ENCODE measurements at places on chromosomes 13 and 19.

- no peak for DNase-seq
Observed at GRCh38 chr19:18895824-18896341, at the start of gene CERS1. CERS1 (minus strand) TSS chr19:18896158; CDS start chr19:18896072, 86 bp downstream.

- DNase-seq, result no peak
Observed at GRCh38 chr13:49669735-49670309, 21.5 kb downstream of the EBPL start.

DNA sequence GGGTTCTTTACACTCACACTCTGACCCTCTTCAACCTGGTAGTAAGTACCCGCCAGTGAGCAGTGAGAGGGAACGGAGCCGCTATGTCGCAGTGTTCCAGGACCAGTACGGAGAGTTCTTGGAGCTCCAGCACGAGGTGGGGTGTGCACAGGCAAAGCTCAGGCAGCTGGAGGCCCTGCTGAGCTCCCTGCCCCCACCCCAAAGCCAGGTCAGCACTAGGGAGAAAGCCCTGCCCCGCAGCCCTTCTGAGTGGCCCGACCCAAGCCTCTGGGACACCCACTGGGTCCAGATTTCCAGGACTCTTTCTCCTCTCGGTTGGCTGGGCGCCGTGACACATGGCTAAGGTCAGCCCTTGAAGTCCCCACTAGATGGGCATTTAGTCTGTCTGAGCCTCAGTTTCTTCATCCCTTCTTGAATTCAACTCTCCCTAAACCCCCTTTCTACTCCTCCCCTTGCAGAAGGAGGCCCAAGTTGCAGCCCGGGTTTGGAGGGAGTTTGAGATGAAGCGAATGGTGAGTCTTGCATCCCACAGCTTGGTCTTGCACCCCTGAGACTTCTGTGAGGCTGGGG is 1.9 kb downstream of the OCEL1 start:
- no peak for DNase-seq

DNA sequence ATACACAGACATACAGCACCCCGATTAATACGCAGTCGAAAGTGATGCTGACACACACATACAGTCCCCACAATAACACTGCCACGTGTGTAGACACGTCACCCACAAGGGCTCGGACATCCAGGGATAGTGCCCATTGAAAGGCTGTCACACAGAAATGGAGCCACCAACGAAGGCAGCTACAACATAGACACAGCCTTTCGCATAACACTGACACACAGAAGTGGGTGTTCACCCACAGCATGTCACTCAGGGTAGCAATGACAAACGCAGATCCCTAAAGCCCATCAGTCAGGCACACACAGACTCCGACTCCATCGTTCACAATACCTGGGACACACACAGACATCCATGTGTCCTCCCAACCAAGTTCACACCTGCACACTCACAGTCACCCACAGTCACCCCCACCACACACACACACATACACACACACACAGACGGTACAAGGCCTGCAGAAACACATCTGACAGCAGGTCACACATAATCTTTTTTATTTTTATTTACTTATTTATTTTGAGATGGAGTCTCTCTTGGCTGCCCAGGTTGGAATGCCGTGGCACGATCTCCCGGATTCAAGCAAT is 10.4 kb upstream of the NANOS3 start:
- DNase-seq, result no peak

DNA sequence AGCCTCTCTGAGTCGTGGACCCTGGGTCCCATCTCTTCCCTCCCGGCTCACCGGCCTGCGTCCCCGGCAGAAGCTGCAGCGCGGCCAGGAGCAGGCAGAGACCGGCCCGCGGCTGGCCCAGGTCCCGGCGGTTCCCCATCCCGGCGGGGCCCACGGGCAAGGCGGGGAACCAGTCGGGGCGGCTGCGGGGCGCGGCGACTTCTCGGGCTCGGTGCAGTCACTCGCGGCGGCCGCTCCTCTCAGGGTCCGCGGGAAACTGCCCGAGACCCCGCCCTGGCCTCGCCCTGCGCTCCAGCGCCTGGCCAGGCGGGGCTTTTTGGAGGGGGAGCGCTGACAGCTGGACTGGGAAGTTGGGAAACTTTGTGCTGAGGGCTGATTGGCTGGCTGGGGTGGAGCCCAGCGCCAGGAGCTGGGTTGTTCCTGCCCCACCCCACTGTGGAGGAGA is at the start of gene COL5A3:
Gene COL5A3, minus strand, starts transcription at position 258 of the 445 bp plus-strand sequence. Its CDS starts 119 bp downstream, at position 139.
- DNase-seq, result no peak

DNA sequence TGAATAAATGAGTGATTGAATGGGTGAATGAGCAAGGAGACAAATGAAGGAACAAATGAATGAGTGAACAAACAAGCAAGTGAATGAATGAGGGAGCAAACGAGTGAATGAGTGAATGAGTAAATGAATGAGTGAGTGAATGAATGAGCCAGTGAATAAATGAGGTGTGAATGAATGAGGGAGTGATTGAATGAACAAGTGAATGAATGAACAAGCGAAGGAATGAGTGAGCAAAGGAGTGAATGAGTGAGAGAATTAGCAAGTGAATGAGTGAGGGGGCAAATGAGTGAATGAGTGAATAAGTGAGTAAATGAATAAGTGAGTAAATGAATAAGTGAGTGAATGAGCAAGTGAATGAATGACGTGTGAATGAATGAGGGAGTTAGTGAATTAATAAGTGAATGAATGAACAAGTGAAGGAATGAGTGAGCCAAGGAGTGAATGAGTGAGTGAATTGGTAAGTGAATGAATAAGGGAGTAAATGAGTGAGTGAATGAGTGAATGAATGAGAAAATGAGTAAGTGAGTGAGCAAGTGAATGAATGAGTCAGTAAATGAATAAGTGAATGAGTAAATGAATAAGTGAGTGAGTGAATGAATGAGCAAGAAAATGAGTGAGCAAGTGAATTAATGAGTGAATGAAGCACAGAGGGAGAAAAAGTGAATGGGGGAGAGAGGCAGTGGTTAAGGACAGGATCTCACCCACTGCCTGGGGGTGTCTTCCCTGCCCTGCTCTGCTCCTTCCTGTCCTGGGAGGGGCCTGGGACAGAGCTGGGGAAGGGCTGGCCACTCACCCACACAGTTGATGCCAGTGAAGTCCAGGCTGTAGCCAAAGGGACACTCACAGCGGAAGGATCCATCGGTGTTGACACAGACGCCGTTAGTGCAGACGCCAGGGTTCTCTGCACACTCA is 36.4 kb downstream of the CCL25 start:
- DNase-seq, result no peak

DNA sequence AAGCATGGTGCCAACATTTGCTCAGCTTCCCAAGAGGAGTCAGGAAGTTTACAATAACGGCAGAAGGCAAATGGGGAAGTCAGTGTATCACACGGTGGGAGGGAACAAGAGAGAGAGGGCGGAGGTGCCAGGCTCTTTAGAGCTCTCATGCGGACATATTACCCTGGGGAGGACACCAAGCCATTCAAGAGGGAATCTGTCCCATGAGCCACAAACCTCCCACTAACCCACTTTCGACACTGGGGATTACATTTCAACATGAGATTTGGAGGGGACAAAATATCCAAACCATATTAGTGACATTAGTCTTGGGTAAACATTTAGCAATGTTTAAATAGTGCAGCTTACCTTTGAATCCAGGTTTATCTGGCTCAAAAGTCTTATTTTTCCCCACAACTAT is 69.9 kb downstream of the SLAIN1 start:
- no peak for DNase-seq

GRCh38 chr13:48532256-48532505 is 699 bp downstream of the RCBTB2 start:
- no peak for DNase-seq

- DNase-seq, result no peak
Observed at GRCh38 chr19:13077240-13077639, 25.4 kb downstream of the LYL1 start.

DNA sequence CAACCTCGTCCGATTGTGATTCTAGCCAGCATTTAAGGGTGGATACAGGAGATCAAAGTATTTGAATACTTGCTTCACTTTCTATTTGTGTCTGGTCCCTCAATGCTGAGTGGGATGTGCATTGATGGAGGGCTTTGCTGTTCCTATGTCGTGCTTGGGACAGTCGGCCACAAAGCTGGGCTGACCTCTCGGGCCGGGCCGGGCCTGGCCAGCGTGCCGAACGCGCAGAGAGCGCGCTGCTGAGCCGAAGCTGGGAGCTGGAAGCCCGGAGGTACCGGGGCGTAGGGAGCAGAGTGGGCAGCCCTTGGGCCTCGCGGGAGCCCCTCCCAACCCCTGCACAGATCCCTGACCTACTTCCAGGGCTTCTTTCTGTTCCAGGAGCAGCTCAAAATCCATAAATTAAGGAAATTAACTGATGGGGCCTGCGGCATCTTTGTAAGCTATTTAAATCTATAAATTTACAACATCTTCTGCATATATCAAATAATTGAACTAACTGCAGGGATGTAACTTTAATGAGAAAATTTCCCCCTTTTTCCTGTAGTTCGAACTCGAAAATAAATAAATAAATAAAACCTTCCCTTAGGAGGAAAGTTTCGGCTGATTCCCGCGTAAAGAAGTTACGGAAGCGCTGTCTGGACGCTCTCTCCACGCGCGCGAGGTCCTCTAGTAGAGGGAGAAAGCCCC is 1.8 kb upstream of the KCTD15 start:
- DNase-seq, result no peak

DNA sequence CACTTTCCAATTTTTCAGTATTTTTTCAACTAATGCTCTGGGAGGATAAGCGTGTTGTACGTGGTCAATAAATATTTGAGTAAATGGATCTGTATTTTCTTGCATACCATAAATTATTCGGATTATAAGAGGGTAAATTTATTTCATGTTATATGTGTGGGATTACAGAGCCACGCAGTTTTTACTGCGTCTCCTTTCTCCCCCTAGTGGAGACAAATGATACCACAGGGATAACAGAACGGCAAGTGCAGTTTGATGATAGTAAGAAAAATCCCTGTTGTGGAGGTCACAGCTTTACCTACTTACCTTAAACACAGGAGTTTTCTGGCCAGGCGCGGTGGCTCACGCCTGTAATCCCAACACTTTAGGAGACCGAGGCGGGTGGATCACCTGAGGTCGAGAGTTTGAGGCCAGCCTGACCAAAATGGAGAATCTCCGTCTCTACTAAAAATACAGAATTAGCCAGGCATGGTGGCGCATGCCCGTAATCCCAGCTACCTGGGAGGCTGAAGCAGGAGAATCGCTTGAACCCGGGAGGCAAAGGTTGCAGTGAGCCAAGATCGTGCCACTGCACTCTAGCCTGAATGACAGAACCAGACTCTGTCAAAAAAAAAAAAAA is 16.8 kb downstream of the MBD3L2B start:
- no peak for DNase-seq

- DNase-seq, result no peak
Observed at GRCh38 chr13:36601186-36601585, 72.6 kb upstream of the SERTM1 start.

GRCh38 chr19:4442819-4443146 is 14.8 kb downstream of the UBXN6 start:
- DNase-seq, result no peak

GRCh38 chr13:107534548-107534947 is 680.8 kb downstream of the LIG4 start:
- no peak for DNase-seq

- DNase-seq, result no peak
Observed at GRCh38 chr19:3253270-3253669, 28.8 kb downstream of the CELF5 start.

- no peak for DNase-seq
Observed at GRCh38 chr19:46646402-46646801, 10.4 kb upstream of the GNG8 start.

- DNase-seq, result no peak
Observed at GRCh38 chr13:41426047-41426446, 31.3 kb upstream of the RGCC start.

GRCh38 chr19:31144075-31144870 is 205.0 kb downstream of the TSHZ3 start:
- no peak for DNase-seq

DNA sequence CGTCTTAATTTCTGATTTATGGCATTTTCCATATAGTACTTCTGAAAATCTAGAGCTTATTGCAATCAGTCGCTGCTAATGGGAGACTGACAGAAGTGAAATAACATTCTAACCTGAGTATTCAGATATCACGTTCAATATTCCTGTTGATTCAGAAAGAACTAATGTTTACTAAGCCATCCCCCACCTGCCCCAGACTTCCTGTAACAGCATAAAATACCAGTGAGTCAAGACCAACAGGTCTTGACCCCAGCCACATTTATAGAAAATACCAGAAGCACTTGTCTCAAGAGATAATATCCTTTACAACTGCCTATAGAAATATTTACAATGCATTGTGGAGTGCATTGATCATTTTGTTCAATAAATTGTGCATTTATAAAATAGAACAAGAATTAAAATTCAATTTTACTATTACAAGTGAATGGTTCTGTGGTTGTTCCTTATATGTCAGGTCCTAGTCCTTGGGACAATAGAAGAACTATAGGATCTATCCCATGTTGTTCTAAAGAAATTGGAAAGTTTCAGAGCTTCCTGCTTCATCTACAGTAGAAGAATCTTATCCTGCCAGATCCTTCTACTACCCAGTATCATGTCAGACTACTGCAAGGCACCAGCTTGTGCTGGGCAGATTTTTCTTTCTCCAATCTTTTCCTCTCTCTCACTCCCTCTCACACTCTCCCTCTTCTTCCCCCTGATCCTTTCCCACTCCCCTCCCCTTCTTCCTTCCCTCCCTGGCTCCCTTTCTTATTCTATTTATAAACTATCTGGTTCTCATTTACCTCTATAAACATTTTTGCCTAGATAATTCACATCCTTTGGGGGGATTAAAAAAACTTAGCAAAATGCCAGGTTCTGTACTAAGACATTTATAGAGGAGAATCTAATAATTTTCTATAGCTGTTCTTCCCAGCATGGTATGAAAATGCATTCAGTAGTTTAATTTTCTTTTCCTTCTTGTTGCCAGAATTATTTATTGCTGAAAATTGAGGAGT is 629.9 kb downstream of the DIAPH3 start:
- no peak for DNase-seq

DNA sequence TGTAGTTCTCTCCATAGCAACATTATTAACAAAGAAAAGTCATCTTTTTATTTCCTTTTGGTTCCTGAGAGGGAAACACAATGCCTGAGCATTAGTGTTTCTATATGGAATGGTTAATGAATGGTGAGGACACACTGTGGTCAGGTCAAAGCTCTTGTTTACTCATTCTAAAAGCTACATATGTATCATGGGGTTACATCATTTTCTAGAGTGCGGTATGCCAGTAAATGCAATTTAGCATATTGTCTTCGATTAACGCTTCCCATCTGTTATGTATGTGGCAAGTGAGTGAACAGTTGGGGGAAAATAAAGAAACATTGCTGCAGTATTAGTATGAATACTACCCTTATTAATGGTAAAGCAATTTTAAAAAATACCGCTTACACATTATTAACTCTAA is 1152.2 kb upstream of the SPRY2 start:
- DNase-seq, result no peak

DNA sequence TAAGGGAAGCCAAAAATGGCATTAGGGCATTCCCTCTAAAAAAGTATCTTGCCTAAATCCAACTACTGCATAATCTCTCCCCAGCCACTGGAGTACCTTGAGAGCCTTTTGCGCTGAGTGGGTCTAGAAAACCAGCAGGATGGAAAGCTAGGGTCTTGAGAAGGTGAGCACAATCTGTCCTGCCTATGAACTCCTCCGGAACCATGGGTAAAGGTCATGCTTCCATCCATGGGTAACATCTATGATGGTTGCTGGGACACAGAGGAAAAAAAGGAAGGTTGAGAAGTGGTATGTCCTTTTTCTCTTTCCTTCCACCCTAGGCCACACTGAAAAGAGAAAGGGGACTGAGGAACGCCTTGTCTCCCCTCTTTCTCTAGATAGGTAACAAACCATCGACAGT is 52.4 kb downstream of the ZNF676 start:
- DNase-seq, result no peak

GRCh38 chr13:60282186-60282585 is 114.8 kb upstream of the TDRD3 start:
- DNase-seq, result no peak

Data from activated CD4-positive, alpha-beta T cell treated with anti-CD3 and anti-CD28 coated beads, Interleukin-2, amount 50 U/mL, for 24 hours (primary cell).